Type B pancreatic cell (in vitro differentiated cells): ENCODE measurements at places on chromosomes 7 and 10. TPM values are rescaled to one million over a fixed set of nuclear protein-coding genes. Genes with fewer than 3 reads are reported as not detected.

TUBB8 gene
- 0.29 and 0.46 TPM in 2 replicates for total RNA-seq

AKR1C8 gene
- 0.89 and 1.00 TPM in 2 replicates for total RNA-seq

DNA sequence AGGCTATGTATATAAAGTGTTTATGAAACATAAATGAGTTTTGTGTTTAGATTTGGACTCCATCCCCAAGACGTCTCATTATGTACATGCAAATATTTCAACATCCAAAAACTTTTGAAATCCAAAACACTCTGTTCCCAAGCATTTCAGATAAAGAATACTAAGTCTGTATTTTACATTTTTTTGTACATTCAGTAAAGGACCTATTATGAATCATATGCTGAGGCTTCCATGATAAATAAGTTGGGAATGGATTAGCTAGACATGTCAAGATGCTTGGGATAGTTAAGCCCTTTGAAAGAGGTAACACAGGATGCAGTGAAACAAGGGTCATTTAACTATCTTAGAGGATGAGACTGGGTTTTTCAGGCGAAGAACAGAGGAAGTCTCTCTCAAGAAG lies 262.9 kb downstream of the SNX13 start:
- no peaks in the 10 kb centered on the region for H3K27me3 ChIP-seq
- no peak overlapping the region for H3K4me3 ChIP-seq
- H3K27ac ChIP-seq = no peak overlapping the region
- peaks cover 11% of the 10 kb centered on the region for H3K4me1 ChIP-seq
- H3K36me3 ChIP-seq = no peaks in the 10 kb centered on the region

- peaks cover 3% of the 10 kb centered on the region for H3K27me3 ChIP-seq
- no peaks in the 10 kb centered on the region for H3K36me3 ChIP-seq
Observed at GRCh38 chr7:39421661-39422060, 144.5 kb upstream of the YAE1 start.

DNA sequence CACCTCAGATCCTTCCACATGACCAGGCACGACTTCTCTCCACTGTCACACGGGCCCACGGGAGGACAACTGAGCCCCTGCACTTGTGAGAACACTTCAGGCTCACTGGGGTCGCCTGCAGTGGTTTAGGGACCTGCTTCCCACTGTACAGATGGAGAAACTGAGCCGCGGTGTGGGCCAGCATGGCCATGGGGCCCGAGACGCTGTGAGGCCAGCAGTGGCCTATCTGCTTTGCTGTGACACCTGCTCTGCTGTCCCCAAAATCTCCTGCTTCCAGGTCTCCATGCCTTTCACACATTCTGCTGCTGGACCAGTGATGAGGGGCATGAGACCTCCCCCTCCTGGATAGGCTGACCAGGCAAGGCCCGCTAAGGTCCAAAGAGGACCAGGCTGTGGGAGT lies 75.8 kb upstream of the PAX2 start:
- peaks cover 89% of the 10 kb centered on the region for H3K27me3 ChIP-seq
- no peaks in the 10 kb centered on the region for H3K36me3 ChIP-seq
- DNase-seq = no peak
- no peaks in the 10 kb centered on the region for H3K4me1 ChIP-seq
- no peak overlapping the region for H3K4me3 ChIP-seq
- no peak overlapping the region for H3K27ac ChIP-seq
